ENCODE measurements at places on chromosomes 4 and X.

GRCh38 chr4:94976371-94977011 lies 218.7 kb downstream of the BMPR1B start:
- DNase-seq: no peak

DNA sequence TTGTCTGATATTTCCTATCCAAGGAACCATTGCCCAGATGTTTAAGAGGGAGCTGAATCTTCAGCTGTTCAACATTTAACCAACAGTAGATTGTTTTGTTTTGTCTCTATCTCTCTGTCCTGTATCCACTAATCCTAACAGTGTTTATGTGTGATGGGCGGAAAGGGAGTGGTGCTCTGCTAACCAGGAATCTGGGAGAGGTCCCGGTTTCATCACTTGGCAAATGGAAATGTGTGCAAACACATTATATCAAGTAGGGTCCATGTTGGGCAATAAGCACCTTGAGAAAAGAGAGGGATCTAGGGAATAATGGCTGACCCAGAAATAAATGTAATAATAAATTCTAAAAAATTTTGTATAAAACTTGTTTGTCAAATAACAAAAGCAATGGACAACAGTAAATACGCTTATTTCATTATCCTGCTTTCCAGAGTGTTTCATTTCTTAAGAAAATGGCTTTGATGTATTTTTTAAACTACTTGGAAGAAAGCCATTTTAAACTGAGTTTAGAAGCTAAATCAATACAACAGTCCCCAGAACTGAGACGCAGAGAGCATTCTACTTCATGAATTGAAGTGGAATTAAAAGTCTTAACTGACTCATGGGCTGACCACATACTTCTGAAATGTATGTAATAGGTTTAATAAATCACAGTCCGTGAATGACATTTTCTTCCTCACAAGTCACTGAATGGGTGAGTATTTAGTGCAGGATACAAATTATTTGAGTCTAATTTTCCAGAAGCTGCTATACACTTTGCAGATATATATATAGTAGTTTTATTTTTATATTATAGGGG lies 55.8 kb downstream of the EMCN start:
- DNase-seq: no peak

- no peak for DNase-seq
These were observed 151.1 kb downstream of the CDS1 start for GRCh38 chr4:84734037-84734436.

GRCh38 chrX:44344194-44344593 lies 722 bp upstream of the EFHC2 start:
- no peak for DNase-seq

DNA sequence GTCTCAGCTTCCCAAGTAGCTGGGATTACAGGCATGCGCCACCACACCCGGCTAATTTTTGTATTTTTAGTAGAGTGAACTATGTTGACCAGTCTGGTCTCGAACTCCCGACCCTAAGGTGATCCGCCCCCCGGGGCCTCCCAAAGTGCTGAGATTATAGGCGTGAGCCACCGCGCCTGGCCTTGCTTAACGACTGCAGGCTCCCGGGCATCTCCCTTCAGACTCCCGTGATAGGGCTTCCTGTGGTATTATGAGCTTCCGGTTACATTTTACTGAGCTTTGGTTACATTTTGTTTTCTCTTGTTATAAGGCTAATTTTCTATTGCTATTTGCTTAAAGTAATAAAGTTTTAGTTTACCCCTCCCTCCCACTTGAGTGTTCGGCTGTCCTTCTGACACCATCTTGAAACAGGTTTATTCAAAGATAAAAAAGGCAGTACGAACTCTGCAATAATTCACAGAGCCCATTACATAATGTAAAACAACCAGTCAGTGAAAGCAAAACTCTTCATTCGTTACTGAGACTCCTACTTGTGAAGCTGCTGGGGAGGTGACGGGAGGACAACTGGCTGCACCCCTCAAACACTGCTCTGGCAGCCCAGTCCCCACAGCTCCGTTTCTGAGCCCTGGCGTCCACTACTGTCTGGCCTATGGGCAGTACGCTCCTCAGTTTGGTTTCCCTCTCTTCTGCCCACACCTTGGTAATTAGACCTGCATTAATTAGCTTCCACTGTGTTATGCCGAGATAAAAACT lies 795.7 kb upstream of the SLIT2 start:
- DNase-seq: no peak

- DNase-seq: no peak
These were observed 20.4 kb downstream of the BMP2K start for GRCh38 chr4:78796526-78796925.

DNA sequence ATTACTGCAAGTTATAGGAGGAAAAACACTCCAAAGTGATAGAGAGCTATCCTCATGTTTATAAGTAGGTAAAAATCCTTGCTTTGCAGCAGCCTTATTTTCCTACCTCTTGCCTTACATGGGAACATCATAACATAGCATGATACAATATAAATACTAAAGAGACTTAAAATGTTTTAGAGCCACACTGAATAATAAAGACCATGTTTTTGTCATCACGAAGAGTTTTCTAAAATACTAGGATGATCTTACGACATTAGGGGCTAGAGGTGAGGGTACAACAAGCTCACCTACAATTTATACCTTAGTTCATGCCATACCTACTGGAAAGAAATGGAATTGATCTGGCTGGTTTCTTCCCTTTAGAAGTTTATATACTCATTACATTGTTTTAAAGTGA lies 184.8 kb downstream of the FBXW7 start:
- DNase-seq: no peak

- no peak for DNase-seq
These were observed 48.1 kb upstream of the CPLX1 start for GRCh38 chr4:874056-874455.

DNA sequence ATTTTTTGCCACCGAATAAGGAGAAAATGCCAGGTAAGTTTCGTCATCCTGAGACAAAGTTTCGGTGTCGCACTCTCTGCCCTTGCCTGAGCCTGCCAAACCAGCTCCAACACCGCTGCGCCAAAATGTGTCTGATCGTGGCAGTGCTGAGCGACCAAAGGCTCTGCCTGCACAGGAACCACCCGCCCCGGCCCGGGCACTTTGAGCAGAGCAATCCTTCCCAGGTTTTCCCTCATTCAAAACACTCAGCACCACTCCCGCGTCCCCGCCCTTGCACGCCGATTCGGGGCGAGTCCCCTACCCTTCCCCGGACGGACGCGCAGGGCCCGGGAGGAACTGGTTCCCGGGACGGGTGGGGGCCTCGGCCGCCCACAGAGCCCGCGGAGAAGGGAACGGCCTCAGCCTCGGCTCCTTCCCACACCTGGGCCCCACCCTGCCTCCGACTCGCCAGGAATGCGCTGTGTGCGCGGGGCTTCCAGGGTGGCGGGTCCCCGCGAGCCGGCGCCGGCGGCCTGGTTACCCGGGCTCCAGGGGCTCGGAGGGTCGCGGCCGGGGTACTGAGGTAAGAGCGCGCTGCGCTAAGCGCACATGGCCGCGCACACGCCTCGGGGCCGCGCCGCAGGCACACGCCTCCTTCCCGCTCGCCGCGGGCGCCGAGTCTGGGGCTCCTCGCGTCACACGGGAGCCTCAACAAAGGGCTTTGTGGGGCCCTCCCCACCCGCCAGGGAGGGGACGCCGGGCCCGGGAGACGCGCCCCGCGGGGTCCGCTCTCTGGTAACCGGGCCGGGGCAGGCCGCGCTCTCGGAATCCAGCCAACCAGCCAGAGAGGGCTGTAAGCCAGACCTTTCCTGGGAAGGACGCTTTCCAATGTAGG lies at the start of gene C4orf36:
C4orf36 (minus strand) TSS at position 661 of the 874 bp plus-strand sequence. CDS start 902 bp downstream, outside the sequence.
- DNase-seq: no peak

- no peak for DNase-seq
These were observed 253.6 kb upstream of the DIPK2B start for GRCh38 chrX:45454290-45454689.

GRCh38 chr4:69707807-69708206 lies 52.6 kb downstream of the SULT1B1 start:
- no peak for DNase-seq

GRCh38 chrX:154750301-154751202 lies at the start of gene GAB3:
TSS of gene GAB3 (minus strand) at chrX:154751077. CDS start at chrX:154751025, 52 bp downstream.
- no peak for DNase-seq

DNA sequence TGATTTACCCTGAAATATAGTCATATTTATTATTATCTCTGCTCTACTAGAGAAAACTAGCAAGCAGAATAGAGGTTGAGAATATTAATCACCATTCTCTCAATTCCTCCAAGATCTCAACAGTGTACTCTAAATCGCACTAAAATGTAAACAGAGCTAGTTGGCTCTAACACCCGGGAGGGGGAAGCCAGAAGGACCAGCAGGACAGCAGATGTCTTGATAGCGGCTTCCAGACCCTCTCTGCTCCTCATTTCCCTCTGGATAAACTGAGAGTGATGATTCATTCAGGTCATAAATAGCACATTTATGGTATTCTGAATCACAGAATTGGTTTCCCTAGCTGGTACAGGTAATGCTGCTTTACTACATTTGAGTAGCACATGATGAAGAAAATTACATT lies 82.5 kb downstream of the TBC1D9 start:
- no peak for DNase-seq

GRCh38 chr4:119132306-119132705 lies 3.3 kb upstream of the MYOZ2 start:
- DNase-seq: no peak

DNA sequence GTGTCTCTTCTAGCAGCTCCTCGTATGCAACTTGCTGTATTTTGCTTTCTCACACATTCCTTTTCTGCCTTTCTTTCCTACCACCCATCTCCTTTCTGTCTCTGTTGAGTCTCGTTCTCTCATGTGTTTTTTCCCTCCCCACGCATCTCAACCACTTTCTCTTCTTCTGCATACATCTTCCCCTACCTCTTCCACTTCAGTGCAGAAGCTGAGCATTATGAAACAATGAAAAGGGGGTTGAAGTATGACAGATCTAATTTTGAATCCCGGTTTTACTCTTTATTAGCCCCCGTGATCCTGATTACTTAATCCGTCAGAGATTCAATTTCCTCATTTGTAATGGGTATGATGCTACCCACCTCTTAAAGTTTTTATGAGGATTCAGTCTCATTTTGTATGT lies 7.3 kb downstream of the FAM241A start:
- DNase-seq: no peak

- no peak for DNase-seq
These were observed 103.0 kb upstream of the MAML3 start for GRCh38 chr4:140256941-140257340.
